Stimulated activated CD4-positive, alpha-beta T cell treated with anti-CD3 and anti-CD28 coated beads, Interleukin-1b, Interleukin-23, amount 100 ng/mL, for 1 hour (primary cell): ENCODE measurements at places on chromosomes 7 and 10.

GRCh38 chr10:67815571-67816059 is 22.4 kb downstream of the DNAJC12 start:
- no peak for DNase-seq

DNA sequence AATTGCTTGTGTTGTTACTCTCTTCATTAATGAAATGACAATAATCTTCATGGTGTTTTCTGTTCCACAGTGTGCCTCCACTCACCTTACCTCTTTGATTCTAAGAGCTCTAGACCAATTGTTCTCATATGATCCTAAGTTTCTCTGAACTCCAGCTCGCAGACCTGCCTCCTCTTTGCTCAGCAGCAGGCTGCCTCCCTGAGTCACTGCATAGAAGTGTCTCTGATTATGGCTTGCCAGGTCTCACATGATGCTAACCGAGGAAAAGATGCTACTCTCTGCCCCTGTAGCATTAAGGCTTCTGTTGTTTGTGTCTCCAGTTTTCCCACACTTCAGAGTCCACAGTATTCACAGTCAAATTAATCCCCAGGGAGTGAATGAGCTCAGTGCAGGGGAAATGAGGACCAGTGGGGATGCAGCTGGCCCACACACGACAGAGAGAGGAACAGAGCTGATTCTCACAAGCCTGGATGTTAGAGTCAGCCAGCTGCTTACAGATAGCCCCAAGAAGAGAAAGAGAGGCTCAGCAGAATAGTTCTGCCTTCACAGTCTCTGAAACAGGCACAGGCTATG is 145.9 kb upstream of the EGR2 start:
- no peak for DNase-seq

- no peak for DNase-seq
These were observed 123.5 kb downstream of the AHR start for GRCh38 chr7:17421941-17422340.

DNA sequence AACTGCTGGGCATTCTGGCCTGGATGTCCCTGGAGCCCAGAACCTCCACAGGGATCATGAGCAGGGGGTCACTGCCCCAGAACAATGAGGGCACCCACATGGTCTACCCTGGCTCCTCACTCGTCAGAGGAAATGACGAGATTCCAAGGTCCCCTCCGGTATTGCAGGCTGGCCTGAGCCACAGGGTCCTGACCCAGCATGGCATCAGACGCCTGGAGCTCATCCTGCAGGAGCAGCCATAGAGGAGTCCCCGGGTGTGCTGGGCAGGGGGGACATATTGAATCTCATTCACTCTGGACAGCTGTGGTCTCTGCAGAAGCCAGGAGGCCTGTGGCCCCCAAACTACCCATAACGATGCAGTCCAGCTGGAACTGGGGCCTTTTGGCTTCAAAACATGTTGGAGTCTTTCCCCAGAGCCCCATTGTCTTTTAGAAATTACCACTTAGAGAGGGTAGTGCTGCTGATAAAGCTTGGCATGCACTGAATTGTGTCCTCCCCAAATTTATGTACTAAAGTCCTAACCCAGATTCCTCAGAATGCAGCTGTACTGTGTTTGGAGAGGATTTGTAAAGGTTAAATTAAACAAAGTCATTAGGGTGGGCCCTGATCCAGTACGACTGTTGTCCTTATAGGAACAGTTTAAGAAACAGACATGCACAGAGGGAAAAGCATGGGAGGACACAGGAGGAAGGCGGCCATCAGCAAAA is 27.7 kb downstream of the ANXA8 start:
- no peak for DNase-seq

- no peak for DNase-seq
These were observed 18.1 kb downstream of the CCDC126 start for GRCh38 chr7:23615331-23615730.

DNA sequence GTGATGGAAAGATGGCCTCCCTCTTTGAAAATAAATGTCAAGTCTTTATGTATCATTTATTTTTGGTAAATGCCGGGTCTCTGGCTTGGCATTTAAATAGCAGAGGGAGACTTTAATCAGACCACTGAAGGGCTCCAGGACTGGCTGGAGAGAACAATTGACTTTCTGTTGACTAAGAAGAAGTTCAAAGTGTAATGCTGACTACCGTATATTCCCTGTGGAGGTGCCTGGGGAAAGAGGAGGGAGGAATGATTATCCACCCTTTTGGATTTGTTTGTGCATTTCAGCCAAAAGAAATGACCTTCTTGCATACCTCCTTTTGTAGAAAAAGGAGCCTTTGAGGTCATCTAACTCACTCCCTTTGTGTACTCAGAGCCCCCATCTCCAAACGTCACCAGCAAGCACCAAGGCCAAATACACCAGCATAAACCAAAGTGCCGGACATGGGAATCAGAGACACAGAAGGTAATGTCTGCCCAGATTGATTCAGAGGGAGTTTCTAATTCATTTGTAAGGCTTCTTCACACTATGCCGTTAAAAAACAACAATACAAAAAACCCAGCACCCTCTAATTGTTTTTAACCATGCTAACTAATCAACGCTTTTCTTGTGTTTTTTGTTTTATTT is 75.2 kb downstream of the PRLHR start:
- no peak for DNase-seq

- DNase-seq, result no peak
These were observed 257.3 kb downstream of the BMPER start for GRCh38 chr7:34162677-34163076.

DNA sequence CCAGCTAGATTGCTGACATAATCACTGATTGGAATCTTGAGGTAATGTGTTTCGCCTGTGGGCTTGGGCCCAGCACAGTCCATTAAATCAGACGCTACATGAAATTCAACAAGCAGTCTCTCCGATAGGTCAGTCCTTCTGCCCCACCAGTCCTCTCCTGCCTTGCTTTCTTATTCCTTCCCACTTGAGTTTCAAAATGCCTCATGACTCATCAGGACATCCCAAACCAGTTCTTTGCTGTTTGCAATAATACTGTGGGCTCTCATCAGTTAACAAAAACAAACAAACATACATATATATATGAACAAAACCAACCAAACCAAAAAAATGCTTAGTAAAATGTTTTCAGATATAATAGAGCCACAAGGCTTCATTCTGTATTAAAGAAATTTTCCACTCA is 599.0 kb downstream of the SORCS1 start:
- DNase-seq, result no peak

DNA sequence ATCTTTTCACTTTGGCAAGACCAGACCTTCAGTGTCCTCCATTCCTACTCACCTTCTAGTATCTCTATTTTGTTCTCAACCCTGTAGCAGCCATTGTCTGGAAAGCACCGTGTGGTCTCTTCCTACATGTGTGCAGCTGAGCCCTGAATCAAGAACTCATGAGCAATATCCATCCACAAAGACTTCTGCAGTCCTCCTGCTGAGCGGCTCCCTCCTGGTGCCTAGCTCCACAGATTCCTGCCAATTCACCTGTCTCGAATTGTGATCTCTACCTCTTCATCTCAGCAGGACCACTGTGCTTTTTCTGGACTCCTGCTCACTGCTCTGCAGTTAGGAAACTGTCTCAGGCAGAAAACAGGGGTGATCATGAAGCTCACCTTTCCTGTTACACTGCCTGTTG is 118.8 kb downstream of the RELN start:
- no peak for DNase-seq

DNA sequence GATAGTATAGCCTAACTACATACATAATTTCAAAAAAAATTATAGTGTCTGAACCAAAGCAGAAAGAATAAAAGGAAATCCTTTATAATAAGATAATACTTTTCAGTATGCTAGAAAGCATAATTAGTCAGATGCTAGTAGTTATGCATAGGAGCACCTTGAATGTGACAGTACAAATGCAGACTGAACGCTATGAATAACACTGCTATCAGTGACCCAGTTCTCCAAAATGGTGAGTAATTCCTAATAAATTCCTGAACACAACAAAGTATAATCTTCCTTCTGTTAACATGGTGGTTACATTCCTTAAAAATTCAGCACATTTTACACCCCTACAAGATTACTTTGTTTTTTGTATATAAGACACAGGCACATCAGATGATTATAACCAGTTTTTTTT is 1.2 kb upstream of the CHPF2 start:
- no peak for DNase-seq

DNA sequence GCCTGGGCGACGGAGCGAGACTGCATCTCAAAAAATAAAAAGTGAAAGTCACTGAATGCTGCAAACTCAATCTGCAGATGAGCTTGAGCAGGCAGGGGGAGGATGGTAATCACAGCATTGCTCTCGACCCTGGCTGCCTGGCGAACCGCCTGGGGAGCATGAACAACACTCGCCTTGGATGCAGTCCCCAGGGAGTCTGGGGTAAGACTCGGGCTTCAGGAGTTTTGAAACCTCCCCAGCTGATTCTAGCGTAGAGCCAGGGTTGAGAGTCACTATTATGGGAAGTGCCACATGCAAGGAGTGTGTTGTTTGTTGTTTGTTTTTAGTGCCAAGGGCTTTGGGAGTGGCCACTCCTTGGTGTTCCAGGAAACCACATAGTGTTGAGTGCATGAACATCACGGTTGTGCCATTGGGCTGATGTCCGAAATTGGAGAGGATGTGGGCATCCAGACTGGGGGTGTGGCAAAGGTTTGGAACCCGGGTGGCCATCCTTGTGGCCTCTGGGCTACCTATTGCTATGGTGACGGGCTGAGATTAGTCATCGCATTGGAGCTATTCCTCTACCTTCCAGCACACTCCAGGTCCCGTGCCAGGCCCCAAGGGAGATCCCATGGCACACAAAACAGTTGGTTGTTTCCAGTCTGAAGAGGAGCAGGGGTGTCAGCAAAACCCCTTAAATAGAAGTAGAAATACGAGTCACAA is 92.6 kb downstream of the RGS10 start:
- DNase-seq, result no peak

- DNase-seq, result no peak
These were observed 108.1 kb downstream of the SNX10 start for GRCh38 chr7:26399736-26400135.

- DNase-seq, result no peak
These were observed 147.0 kb downstream of the TCF7L2 start for GRCh38 chr10:113097036-113097435.

- DNase-seq, result no peak
These were observed 128.5 kb upstream of the PFKP start for GRCh38 chr10:2938869-2939268.

GRCh38 chr7:122544463-122544862 is 154.5 kb downstream of the RNF133 start:
- no peak for DNase-seq
